ENCODE measurements at places on chromosomes 2 and 18.
A peak's percentile ranks its signal among the peaks of the same experiment; 100 is the strongest.

- no peak for DNase-seq
Measured at GRCh38 chr2:11941201-11942177, 195.1 kb downstream of the LPIN1 start.

GRCh38 chr18:36284671-36285295, 12.7 kb upstream of the FHOD3 start:
- peak; percentile 47 for DNase-seq

DNA sequence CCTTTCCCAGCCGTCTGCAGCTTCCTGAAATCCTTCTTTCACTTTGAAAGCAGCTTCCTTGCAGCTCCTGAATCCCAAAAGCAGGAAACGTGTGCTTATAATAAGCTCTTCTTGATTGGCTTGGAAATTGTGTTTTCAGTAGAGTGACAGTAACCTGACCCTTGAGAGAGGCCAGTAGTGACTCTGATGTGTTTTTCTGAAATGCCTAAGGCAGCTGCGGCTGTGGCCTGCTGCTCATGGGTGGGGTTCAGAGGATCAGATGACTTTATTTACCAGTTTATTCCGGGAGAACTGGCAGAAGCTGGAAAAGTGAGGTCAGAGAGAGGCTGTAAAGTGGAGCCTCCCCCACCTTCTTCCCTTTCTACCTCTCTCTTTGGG, 31.9 kb upstream of the RPIA start:
- DNase-seq = peak; percentile 29

DNA sequence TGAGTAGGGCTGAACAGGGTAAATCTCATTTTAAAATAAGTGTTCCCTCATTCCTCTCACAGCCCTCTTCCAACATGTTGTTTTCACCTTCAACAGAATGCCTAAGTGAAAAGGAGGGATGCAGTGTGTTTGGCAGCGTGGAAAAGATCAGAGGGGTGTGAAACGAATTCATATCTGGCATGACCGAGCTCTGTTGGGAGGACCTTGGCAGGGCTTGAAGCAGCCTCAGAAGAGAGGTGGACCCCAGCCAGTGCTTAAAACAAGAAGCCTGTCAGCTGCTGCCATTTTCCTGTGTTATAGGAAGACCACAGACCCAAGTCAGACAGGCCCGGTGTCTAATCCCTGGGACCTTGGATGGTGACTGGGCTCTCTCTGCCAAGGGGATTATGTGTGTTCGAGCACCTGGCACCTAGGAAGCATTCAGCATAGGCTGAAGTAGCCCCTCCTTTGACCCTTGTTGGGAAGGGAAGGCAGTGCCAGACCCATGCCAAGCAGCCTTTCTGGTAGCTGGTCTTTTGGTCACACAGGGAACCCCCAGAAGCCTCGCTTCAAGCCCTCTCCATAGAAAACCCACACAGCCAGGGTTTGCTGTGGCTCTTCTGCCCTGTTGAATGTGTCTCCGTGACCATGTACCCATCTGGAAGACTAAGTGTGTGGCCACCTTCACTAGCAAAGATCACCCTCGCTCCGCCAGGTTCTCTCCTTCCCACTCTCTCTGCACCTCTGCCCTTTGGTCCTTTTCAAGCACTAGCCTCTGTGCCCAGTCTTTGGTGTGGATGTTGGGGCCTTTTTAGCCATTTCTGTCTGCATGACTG, 87.5 kb upstream of the ST3GAL5 start:
- DNase-seq = no peak

DNA sequence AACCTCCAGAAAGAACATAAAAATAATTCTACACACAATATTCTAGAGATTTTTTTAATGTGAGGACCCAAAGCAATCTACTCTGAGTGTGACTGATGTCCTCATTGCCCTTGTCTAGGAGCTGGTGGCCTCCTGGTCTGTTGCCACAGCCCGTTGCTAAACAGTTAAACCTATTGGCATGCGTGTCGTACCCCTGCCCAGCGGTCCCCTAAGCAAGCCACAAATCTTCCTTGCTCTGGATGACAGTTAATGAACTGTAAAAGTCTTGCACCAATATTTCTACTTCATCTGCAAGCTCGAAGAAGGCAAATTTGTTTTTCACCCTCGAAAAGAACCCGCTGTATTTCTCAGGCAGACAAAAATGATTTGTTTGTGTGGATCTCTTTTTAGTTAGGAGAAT, 489.1 kb upstream of the MEX3C start:
- DNase-seq = no peak
